ENCODE measurements at places on chromosomes 3 and 15.
A peak's percentile ranks its signal among the peaks of the same experiment; 100 is the strongest.

DNA sequence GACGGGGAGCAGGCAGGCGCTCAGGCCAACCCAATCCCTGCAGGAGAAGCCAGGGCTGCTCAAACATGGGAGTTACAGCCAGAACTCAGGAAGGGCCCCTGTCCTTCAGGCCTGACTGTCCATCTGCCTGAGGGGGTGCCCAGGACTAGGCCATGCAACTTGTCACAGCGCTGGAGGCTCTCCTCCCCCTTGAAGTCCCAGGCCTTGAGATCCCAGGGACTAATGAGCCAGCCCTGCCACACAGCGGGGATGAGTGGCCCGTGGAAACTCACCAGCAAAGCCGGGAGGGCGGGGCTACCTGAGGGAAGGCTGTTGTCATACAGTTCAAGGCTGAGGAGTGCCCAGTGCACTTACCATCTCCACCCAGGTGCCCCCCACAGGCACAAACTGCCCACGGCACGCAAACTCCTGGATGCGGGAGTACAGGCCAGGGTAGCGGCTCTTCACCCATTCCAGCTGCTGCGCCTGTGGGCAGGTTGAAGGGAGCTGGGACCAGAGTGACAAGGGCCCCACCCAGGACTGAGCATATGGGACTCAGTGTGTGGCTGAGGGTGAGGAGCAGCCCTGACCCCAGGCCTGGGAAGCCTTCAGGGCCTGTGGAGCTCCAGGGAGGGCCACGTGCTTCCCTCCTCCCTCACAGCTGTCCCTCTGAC lies 6.3 kb downstream of the MAN2C1 start:
- no peak for DNase-seq

- DNase-seq = no peak
These were observed 265.3 kb downstream of the KLF13 start for GRCh38 chr15:31591908-31592307.

DNA sequence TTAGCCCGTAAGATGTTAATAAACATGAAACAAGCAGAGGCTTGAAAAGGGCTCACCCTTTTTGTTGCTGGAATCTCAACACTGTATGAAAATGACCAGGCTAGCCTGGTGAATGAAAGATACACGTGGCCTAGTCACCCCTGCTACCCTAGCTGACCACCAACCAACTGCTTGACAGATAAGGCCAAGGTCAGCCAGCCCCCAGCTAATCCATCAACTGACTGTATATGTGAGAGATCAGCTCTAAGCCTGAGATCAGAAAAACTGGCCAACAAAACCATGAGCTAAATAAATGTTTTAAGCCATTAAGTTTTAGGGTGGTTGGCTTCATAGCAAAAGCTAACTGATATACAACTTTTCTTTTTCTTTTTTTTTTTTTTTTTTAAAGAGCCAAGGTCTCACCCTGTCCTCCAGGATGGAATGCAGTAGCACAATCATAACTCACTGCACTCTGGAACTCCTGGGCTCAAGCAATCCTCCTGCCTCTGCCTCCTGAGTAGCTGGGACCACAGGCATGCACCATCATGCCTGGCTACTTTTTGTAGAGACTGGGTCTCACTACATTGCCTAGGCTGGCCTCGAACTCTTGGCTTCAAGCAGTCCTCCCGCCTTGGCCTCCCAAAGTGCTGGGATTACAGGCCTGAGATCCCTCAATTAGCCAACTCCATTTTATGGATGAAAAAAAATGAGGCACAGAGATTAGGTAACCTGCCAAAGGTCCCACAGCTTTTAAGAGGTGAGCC lies 34.6 kb downstream of the SH3BP5 start:
- DNase-seq = no peak

DNA sequence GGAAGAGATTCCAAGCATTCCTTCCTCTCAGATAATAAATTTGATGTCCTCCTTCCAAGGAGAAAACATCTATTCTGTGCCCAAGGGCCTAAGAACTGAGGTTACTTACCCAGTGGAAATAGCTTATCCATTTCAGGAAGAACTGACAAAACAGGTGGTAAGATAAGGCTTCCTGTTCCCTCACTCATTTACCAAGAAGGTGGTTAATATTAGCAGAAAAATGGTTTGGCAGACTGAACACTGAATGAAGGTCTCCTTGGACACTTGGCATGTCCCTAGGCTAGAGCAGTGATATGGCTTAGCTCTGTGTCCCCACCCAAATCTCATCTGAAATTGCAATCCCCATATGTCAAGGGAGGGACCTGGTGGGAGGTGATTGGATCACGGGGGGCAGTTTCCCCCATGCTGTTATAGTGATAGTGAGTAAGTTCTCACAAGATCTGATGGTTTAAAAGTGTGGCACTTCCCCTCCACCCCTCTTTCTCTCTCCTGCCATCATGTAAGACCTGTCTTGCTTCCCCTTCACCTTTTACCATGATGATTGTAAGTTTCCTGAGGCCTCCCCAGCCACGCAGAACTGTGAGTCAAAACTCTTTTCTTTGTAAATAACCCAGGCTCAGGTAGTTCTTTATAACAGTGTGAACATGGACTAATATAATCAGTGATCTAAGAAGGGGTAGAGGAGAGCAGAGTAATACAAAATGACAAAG lies 127.4 kb downstream of the ST8SIA2 start:
- no peak for DNase-seq

DNA sequence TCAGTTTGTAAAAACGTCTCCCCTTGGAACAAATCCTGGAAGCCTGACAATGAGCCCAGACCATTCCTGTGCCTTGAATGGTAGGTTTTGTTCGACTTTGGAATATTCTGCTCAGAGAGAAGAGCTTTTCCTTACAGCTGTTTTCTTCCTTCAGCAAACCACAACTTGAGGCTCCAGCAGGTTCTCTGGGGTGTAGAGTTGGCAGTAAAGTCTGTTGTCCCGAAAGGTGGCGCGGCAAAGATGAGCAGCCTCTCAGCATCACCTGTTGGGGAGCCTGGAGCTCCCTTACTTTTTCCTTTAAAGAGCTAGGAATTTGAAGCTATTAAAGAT lies 65.4 kb downstream of the BOC start:
- DNase-seq = no peak

DNA sequence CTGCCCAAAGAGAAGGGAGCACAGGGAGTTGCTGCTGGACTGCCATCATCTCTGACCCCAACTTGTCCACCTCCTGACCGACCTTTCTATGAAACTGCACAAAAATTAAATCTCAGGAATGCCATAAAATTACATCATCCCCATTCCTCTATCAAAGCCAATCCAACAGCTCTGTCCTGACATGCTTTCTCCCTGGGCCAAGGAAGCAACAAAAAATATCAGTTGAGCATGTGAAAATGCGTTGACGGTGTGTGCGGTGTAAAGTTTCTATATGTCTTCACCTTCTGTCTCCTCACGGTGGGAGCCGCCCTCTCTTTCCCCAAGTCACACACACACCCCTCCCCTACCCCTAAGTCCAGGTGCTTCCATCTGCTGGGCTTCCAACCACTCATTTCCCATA lies 3.6 kb upstream of the ZNF774 start:
- DNase-seq = no peak

GRCh38 chr15:49024840-49025239 lies 21.4 kb downstream of the SECISBP2L start:
- DNase-seq = no peak

DNA sequence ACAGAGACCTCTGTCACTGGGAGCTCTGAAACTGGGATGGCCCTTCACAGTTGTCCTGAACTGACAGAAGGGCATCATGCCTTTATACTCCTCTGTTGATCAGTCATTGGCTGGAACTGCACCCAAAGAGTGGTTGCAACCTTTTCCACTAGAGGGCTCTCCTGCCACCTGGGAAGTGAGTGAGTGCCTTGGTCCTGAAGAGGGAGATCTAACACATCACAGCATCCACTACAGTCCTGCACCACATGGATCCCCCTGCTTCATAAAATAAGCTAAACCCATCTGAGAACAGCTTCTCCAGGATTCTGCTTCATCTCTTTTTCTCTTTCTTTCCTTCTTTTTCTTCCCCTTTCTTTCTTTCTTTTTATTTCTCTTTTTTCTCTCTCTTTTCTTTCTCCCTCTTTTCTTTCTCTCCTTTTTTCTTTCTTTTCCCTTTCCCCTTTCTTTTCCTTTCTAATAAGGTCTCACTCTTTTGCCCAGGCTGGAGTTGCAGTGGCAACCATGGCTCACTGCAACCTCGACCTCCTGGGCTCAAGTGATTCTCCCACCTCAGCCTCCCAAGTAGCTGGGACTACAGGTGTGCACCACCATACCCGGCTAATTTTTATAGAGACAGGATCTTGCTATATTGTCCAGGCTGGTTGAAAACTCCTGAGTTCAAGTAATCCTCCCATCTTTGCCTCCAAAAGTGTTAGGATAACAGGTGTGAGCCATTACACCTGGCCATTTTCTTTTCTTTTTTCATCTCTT lies 42.8 kb upstream of the RAF1 start:
- DNase-seq = peak; percentile 39

- no peak for DNase-seq
These were observed 23.2 kb downstream of the QTRT2 start for GRCh38 chr3:114079761-114080160.

- no peak for DNase-seq
These were observed 4.2 kb downstream of the RPL15 start for GRCh38 chr3:23921052-23921511.

DNA sequence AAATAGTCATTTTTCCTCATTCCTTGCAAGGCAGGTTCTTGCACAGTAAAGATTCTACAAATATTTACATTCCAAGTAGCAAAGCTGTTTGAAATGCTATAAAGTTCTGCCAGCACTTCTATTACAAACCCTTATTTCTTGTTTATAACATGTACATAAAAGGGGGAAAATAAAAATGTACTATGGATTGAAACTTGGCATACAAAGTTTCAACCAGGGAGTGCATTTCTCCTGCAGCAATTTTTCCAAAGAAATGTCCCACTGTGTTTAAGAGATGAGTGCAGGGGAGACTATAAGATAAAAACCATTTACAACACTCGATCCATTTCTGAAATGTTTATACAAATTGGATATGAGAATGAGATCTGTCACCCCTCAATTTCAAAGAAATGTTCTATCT lies 3.3 kb downstream of the CNTN3 start:
- DNase-seq = no peak

GRCh38 chr3:41525303-41526064 lies 326.2 kb downstream of the CTNNB1 start:
- no peak for DNase-seq

DNA sequence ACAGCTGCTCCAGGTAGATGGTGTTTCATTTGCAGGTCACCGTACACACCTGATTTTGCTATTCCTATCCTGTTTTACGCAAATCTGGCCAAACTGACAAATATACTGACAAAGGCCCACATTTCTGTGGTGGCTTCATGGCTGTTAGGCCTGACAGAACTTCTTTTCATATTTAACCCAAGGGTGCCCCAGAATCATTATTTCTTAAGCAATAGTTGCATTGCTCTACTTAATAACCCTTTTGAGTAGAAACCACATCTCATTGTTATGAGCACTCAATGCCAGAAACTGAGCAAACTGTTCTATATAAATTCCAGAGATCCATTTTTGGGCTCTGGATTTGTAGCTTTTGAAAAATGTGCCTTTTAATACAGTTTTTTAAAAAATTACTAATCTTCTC lies 19.4 kb downstream of the ASTE1 start:
- no peak for DNase-seq

DNA sequence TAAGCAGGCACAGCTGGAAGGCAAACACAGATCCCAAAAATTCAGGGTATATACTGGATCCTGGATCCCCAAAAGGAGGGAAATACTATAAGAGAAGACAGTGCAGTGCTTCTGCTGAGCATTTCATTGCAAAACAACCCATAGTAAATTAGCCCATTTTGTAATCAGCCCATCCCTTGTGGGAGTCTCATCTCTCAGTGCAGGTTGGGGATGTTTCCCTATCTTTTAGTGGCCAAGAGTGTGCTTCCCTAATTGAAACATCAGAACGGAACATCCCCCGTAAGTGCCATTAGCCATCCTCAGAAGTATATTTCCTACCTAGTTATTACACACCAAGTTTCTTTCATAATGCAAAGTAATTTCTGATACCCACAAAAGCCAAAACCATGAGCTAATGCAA lies 11.2 kb upstream of the MTMR14 start:
- DNase-seq = no peak

DNA sequence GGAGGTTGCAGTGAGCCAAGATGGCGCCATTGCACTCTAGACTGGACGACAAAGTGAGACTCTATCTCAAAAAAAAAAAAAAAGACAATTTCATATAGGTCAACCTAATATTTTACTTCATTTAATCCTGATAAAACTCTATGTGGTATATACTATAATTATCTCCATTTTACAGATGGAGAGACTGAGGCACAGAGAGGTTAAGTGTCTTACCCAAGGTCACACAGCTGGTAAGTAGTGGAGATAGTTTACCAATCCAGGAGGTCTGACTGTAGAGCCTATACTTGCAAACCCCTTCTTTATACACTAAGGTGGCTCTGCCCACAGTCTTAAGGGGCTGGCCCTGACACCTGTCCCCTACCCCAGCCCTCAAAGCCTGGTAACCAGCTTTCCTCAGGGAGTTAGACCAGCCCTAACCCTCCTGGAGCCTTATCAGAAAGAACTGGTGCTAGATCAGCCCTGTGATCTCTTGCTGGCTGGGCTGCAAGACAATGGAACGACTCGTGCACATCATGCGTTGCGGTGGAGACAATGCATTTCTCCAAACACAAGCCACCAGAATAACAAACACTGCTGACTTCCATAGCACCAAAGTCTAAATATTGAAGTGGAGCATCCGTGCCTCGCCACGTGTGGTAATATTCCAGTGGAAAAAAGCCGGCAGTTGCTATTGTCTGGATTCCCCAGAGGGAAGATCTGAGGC lies 60.0 kb upstream of the SMAD3 start:
- no peak for DNase-seq

GRCh38 chr15:69320977-69321554 lies 22.4 kb downstream of the PAQR5 start:
- no peak for DNase-seq

DNA sequence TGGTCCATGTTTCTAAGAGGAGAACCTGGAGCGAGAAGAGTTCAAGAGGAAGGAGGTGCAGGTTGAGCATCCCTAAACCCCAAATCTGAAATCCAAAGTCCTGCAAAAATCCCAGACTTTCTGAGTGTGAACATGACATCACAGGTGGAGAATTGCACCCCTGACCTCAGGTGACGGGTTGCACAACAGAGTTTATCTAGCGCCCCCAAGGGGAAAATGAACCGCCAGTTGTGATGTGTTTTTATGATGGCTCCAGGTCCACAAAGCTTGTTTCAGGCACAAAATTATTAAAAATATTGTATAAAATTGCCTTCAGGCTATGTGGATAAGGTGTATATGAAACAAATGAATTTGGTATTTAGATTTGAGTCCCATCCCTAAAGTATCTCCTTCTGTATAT lies 420.0 kb downstream of the GABRB3 start:
- DNase-seq = no peak

GRCh38 chr15:69797051-69797595 lies 300.6 kb downstream of the TLE3 start:
- DNase-seq = no peak

DNA sequence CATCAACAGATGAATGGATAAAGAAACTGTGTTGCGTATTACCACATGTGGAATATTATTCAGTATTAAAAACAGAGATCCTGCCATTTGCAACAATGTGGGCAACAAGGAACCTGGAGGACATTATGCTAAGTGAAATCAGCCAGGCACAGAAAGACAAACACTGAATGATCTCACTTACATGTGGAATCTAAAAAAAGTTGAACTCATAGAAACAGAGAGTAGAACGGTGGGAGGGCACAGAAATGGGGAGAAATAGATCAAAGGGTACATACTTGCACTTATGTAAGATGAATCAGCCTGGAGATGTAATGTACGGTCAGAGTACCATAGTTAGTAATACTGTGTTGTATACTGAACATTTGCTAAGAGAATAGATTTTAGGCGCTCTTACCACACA lies 29.8 kb upstream of the MUC13 start:
- no peak for DNase-seq

Data from effector CD4-positive, alpha-beta T cell (primary cell).